MM.1S (cell line): ENCODE measurements at places on chromosomes 11 and 22.

GRCh38 chr11:58675334-58676155 is 53.1 kb downstream of the CNTF start:
- peak; percentile 68 for DNase-seq

- DNase-seq: peak; percentile 91
These were observed 30.6 kb upstream of the PANX2 start for GRCh38 chr22:50139843-50140415.

DNA sequence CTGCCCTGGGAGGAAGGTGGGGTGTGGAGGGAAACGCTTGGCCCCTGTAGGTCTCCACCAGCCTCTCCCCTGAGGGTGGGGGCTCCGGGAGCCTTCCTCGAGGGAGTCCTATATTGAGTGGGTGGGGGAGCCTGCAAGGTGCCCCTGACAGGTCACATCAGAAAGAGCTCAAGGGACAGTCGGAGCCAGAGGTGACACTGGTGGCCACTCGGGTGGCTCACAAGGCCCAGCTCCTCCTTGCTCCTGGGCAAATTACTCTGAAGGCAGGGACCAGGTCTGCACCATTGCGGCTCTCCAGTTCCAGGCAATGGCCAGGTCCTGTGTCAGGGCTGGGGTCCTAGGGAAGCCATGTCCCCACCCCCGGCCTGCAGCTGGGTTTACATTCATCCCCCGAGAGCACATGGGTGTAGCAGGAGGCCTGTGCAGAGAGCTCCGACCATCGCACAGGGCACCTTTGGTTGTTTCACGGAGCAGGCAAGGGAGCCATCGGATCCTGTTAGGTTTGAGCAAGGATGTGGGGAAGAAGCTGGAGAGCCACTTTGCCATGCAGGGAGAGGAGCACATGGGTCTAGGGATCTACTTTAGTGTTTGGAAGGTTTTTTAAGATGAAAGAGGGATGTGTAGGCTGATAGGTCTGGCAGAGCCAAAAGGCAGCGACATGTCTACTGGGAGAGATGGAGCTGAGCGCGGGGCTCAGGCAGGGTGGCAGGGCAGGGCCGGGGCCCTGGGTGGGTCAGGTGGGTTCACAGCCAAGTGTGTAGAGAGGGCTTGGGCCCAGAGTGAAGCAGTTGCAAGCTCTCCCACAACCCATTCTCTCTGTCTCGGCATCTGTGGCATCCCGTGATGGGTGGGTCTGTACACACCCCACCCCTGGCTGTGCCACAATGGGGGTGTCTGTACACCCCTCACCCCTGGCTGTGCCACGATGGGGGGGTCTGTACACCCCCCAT is 14.8 kb downstream of the CCND1 start:
- DNase-seq: no peak

- no peak for DNase-seq
These were observed 13.5 kb downstream of the PCSK7 start for GRCh38 chr11:117218133-117218915.

GRCh38 chr22:40890881-40891280 is 29.0 kb upstream of the DNAJB7 start:
- no peak for DNase-seq

- DNase-seq: peak; percentile 58
These were observed 3.4 kb upstream of the SCUBE1 start for GRCh38 chr22:43346521-43346929.

DNA sequence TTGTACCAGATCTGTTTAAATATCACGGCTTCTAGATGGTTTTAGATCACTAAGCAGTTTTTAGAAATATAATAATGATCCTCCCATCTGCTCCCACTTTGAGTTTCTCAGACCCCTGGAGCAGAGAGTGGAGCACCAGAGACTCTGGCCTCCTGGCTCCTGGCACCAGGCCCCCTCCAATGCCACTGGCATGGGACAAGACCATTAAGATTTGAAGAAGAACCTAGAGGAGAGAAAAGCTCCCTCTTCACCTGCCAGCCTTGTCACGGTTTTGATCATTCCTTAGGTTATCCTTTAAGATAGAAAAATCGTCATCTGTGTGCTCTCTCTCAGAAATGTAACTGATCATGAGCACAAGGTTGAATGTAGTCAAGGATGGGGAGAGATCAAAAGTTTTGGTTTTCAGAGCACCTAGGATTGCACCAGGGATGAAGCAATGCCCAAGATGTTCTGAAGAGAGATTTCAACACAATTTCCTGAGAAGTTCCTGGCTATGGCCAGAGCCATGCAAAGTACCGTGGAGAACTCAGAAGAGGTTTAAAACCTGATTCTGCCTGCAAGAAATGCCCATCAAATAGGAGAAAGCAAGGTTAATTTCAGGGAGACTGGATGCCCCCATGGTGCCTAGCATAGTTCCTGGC is 22.2 kb downstream of the IL10RA start:
- DNase-seq: no peak

GRCh38 chr22:30185129-30185528 is 61.4 kb downstream of the LIF start:
- DNase-seq: no peak

- DNase-seq: no peak
These were observed 291.8 kb downstream of the SBF2 start for GRCh38 chr11:10002221-10002620.

DNA sequence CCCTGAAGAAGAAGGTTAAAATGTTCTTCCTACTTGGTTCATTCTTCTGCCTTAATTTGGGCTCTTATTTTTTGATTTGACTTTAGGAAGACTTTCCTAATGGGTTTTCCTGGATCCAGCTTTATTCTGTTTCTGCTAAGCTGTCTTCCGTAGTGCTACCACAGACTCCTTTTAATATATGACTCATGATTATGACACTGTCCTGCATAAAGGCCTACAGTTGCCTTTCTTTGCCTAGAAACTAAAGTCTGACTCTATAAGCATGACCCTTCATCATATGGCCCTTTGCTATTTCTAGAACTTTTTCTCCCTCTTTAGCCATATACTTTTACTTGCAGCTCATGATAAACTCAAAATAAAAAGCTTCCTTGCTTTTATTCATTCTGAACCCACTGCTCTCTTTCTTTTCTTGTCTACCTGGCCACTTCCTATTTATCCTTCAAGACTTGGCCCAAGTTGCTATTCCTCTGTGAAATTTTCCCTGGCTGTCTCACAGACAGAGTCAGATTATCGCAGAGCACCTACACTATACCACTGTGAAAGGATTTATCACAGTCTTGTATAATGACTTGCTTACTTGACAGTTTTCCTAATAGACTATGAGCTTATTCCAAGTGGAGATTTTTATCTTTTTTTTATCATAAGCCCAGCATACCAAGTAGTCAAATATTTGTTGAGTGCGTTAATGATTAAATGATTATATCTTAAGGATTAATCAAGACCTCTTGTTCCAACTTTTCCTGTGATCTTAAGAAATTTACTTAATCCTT is 24.7 kb downstream of the TBCEL start:
- no peak for DNase-seq

DNA sequence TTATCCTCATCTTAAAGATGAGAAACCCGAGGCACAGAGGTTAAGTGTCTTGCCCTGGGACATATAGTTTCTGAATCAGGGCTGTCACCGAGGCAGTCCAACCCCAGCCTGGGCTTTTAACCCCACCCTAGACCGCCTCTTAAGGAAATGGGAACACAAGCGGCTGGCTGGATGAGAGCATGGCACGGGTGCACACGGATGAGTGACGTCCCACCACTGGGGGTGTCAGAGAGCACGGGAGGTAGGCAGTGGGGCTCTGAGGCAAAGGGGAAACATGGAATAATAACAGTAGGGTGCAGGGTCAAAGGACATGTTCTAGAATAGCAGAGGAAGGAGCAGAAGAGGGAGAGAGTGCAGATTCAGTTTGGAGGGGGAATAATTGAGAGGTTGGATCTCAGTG is 22.3 kb downstream of the PPFIBP2 start:
- DNase-seq: no peak

GRCh38 chr11:1227551-1228100 is 4.8 kb downstream of the MUC5B start:
- DNase-seq: no peak
